HepG2 (cell line): ENCODE measurements at places on chromosomes 6 and 20. TPM values are rescaled to one million over a fixed set of nuclear protein-coding genes. Genes with fewer than 3 reads are reported as not detected.

DNA sequence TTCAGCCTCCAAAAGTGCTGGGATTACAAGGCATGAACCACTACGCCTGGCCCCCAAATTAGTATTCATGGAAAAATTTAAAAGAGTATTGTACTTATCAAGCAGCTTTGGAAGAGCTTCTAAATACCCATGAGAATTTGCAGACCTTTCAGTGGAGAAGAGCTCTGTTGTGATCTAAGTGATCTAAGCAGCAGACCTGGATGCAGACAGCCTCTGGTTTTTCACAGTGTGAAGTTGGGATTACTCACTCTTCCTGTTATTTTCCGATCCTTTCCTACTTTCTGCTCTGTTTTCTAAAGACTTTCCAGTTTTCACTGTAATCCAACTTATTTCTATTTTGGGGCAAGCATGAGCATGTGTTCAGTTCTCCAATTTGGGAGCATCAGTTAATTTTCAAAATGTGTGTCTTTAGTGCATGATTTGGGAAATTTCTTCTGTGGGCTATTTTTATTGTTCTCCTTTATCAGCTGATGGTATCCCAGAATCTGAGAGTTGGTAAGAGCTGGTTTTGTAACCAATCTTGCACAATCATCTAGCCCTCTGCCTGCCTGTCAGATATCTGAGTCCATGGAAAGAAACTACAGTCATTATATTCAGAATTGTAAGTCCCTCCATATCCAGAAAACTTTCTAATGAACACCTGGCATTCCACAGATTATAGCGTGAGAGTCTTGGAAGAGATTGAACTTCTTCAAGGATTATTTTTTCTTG lies 207.7 kb upstream of the DTNBP1 start:
- no peaks in the 10 kb centered on the region for H3K36me3 ChIP-seq
- H3K4me1 ChIP-seq, result no peaks in the 10 kb centered on the region
- H3K27ac ChIP-seq, result no peak overlapping the region
- DNase-seq, result no peak
- H3K27me3 ChIP-seq, result no peaks in the 10 kb centered on the region

TPBG gene
- 0.73 and 0.82 TPM in 2 replicates for polyA plus RNA-seq

ESR1 gene
- not detected in 2 replicates for polyA plus RNA-seq

- no peak overlapping the region for H3K4me3 ChIP-seq
- no peak for DNase-seq
- H3K27ac ChIP-seq, result no peak overlapping the region
- peaks cover 34% of the 10 kb centered on the region for H3K36me3 ChIP-seq
- H3K4me1 ChIP-seq, result peaks cover 11% of the 10 kb centered on the region
These were observed 5.9 kb upstream of the PHF1 start for GRCh38 chr6:33404884-33405283.

CLIC1 gene
- polyA plus RNA-seq, result 891 and 997 TPM in 2 replicates

DNA sequence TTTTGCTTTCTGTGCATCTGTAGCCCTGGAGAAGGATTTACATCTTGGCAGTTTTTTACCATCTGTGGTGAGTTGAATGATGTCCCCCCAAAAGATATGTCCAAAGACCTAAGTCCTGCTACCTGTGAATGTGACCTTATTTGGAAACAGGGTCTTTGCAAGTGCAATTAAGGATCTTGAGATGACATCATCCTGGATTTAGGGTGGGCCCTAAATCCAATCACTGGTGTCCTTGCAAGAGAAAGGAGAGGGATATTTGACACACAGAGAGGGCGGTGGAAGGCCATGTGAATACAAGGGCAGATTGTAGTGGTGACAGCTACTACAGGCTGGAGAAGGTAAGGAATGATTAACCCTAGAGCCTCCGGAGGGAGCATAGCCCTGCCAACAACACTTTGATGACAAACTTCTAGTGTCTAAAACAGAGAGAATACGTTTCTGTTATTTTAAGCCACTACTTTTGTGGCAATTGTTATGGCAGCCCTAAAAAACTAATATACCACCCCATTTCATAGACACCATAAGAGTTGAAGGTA lies 35.1 kb downstream of the MKKS start:
- H3K4me3 ChIP-seq, result no peak overlapping the region
- H3K4me1 ChIP-seq, result peaks cover 7% of the 10 kb centered on the region
- H3K27ac ChIP-seq, result no peak overlapping the region

DNA sequence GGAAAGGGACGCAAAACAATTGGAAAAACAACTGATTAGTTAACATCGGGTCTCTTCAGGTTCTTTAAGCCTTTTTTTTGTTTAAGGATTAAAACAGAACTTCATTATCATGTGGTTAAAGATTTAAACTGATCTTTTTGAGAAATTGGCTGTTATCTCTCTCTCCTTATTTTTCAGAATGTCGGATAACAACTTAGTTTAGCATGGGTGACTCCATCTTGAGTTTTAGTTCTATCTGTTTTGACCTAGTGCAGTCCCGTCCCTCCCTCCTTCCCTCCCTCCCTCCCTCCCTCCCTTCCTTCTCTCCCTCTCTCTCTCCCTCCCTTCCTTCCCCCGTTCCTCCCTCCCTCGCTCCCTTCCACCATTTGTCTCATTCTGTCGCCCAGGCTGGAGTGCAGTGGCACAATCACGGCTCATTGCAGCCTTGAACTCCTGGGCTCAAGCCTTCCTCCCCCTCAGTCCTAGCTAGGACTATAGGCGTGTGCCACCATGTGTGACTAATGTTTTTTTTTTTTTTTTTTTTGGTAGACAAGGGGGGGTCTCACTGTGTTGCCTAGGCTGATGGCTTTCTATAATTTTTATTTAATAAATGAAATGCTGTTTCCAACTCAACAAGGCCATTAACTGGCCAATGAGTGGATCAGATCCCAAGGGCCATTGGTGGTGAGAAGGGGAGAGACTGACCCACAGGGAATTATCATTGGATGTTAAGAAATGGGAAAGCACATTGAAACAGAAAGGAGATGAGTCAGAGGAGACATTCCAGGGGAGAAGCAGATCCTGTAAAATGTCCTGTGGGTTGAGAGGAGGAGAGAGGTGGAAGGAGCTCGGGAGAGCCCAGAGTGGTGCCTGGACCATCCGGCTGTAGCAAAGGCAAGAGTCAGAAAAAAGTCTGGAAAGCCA lies 13.6 kb downstream of the BAK1 start:
- DNase-seq, result no peak
- H3K4me3 ChIP-seq, result no peak overlapping the region
- H3K27ac ChIP-seq, result no peak overlapping the region
- no peaks in the 10 kb centered on the region for H3K27me3 ChIP-seq
- H3K36me3 ChIP-seq, result no peaks in the 10 kb centered on the region

DNA sequence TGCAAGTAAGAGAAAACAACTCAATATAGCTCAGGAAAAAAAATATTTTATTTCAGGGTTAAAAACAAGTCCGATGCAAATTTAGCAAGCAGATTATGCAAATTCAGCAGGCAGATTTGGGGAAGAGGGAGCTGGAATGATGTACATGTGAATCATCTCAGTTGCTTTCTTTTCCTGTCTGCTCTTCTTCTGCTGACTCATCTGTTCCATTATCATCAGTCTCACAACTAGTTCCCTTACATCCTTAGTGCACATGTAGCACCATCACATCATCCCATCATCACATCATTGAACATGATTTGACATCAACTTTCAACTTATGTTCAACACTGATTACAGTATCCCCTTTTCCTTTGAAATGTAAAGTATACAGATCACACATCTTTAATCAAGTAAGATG lies 11.5 kb upstream of the DEFB113 start:
- H3K4me3 ChIP-seq, result no peak overlapping the region
- no peaks in the 10 kb centered on the region for H3K36me3 ChIP-seq
- H3K27me3 ChIP-seq, result no peaks in the 10 kb centered on the region
- H3K27ac ChIP-seq, result no peak overlapping the region
- DNase-seq, result no peak
- no peaks in the 10 kb centered on the region for H3K4me1 ChIP-seq

- DNase-seq, result no peak
These were observed 320.4 kb downstream of the LAMA2 start for GRCh38 chr6:129203190-129203900.

DNA sequence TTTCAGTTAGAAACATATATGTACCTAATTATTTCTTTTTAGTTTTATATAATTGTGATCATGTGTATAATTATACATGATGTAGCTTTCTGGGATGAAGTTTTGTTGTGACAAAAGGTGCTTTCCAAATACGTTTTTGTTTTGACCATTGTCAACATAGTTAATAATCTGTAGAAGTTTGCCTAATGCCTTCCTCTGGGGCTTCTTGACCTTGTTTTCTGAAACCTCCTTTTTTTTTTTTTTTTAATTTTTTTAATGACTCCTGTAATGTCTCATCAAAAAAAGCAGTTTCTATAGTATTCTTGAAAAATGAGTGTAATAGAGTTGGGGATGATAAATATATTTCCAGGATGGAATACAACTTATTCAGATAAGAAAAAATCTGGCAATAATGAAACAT lies 434.7 kb upstream of the SOX4 start:
- H3K4me3 ChIP-seq, result no peak overlapping the region
- peaks cover 6% of the 10 kb centered on the region; the same call in 1 of the 2 replicates for H3K4me1 ChIP-seq
- H3K27ac ChIP-seq, result no peak overlapping the region
- no peaks in the 10 kb centered on the region for H3K36me3 ChIP-seq
- H3K27me3 ChIP-seq, result no peaks in the 10 kb centered on the region

- no peak for DNase-seq
- no peaks in the 10 kb centered on the region for H3K27me3 ChIP-seq
- H3K4me3 ChIP-seq, result no peak overlapping the region
- peaks cover 59% of the 10 kb centered on the region for H3K4me1 ChIP-seq
- no peak overlapping the region for H3K27ac ChIP-seq
These were observed 366 bp downstream of the SLC22A1 start for GRCh38 chr6:160121981-160122380.

CCN2 gene
- polyA plus RNA-seq, result 316 and 375 TPM in 2 replicates

GRCh38 chr6:33505548-33506370 lies 51.4 kb downstream of the ZBTB9 start:
- peaks cover 17% of the 10 kb centered on the region for H3K4me1 ChIP-seq
- no peak overlapping the region for H3K4me3 ChIP-seq
- H3K36me3 ChIP-seq, result no peaks in the 10 kb centered on the region
- H3K27me3 ChIP-seq, result no peaks in the 10 kb centered on the region; the same call in 1 of the 2 replicates

LTB gene
- 0.09 and 0.30 TPM in 2 replicates for polyA plus RNA-seq
